Central memory CD8-positive, alpha-beta T cell (primary cell): ENCODE measurements at places on chromosomes 6 and 20.

DNA sequence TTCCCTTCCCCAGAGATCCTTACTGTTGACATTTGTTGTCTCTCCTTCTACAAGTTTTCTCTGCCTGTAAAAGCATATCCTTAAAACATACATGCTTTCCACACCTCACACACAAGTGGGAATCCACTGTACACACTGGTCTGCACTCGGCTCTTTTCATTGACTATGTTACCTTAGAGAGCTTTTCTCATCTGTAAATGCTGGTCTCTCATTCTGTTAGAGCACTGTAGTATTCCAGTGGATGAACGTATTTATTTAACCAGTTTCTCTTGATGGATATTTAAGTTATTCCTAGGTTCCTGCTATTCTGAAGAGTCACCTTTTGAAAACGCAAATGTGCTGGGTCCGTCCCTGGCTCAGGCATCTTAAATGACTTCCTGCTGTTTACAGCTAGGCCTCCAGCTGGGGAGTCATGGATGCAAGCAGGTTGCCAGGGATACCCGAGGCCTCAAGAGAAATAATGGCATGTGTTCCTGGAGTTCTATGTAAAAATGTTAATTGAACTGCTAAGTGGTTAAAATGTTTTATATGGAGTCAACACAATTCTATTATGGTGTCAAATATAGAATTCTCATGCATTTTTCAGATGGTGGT is 61.1 kb upstream of the TGM3 start:
- no peak for DNase-seq

- DNase-seq: no peak
These were observed 160.7 kb downstream of the UST start for GRCh38 chr6:148907573-148907972.

- DNase-seq: no peak
These were observed 80.6 kb downstream of the IRAK1BP1 start for GRCh38 chr6:78947962-78948361.

GRCh38 chr20:32040142-32040953 is 11.7 kb upstream of the HCK start:
- DNase-seq: no peak

GRCh38 chr20:40494248-40494647 is 194.8 kb downstream of the MAFB start:
- DNase-seq: no peak

- no peak for DNase-seq
These were observed 2.8 kb downstream of the UNC5CL start for GRCh38 chr6:41036186-41036585.

DNA sequence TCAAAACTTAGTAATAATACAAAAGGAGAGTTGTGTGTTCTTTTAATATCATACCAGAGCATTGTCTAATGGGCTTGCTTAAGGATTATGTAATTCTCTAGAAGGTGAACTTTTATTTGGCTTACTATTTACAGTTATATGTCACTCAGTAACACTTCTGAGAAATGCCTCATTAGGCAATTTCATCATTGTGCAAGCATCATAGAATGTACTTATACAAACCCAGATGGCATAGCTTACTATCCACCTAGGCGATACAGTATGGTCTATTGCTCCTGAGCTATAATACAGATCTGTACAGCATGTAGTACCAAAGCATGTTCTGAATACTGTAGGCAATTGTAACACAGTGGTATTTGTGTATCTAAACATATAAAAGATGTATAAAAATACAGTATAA is 340.1 kb downstream of the PHF3 start:
- no peak for DNase-seq

DNA sequence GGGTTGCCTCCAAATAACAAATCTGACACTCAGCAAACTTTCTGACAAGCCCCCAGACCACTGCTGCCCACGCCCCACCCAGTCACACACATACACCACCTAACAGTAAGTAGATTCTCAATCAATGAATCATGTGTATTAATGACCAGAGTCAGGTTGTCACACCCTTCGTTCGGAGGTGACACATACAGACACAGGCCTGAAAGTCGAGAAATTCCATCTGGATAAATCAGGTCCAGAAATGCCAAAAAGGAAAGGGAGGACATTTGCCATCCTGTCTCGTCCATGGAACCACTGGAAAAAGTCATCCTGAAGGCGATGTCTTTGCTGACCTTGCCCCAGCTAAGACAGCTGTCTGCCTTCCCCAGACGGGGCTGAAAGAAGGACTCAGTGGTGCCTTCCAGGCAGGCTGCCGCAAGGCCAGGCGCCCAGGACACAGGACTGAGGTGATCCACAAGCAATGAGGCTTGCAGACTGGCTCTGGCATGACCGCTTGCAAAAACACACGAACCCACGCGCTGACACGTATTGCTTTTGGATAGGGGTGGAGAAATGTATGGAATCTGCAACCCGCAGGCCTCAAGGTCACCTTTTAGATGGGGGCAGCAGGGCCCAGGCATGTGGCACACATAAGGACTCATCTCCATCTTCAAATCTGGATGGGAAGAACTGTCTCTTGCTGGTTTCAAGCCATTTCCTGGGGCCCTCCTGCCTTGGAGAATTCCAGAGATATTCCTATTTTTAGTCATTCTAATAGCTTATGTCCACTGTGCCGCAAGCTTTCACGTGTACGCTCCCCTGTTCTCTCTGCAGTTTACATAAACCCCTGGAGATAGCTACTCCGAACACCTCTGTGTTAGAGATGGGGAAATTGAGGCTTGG is 9.0 kb downstream of the NFATC2 start:
- no peak for DNase-seq

GRCh38 chr6:84027340-84028181 is 6.0 kb upstream of the MRAP2 start:
- DNase-seq: no peak

- no peak for DNase-seq
These were observed 5.6 kb downstream of the CEBPB start for GRCh38 chr20:50196248-50196647.

- no peak for DNase-seq
These were observed 178.4 kb downstream of the COL9A1 start for GRCh38 chr6:70124443-70124842.

DNA sequence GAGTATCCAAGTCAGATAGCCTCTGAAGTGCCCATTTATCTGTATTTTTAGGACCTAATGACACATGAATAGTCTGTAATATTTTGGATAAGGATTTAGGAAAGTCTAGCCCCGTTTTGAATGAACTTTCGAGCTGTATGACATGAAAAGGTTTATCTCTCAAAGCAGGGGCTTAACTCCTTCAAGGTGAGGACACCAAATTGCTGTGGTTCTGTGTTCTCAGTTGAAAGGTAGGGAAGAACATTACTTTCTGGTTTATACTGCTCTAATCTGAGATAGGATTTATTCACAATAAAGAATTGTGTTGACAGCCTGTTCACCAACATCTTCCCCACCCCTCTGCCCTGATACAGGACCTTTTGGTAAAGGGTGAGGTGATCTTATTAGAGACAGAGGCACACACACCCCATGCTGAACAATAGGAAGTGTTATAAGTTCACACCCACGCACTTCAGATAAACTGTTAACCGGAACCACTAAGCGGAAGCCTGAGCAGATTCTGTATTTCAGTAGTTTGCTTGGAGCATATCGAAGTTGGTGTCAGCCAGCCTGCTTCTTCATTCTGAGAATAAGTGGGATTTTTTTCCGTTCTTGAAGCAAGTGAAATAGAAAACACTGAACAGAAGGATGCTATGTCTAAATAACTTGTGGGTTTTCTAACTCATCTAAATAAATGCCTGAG is 223.3 kb downstream of the TMEM242 start:
- DNase-seq: no peak

DNA sequence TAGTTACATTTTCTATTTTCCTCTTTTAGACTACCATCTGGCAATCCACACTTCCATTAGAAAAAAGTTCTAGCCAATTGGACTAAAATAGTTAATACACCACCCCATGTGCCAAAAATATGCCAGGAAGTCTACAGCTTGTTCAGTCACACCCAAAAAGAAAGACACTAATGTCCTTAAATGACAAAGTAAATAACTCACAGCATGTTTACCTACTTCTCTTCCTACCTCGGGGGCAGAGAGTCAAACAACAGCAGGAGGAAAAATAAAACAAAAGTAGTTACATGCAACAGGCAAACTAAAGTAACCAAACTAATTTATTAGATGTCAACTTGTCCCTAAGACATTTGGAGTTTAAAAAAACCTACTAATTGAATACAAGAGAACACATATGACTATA is 57.0 kb downstream of the UBE3D start:
- DNase-seq: no peak

GRCh38 chr6:100803264-100804045 is 77.7 kb downstream of the ASCC3 start:
- DNase-seq: no peak

DNA sequence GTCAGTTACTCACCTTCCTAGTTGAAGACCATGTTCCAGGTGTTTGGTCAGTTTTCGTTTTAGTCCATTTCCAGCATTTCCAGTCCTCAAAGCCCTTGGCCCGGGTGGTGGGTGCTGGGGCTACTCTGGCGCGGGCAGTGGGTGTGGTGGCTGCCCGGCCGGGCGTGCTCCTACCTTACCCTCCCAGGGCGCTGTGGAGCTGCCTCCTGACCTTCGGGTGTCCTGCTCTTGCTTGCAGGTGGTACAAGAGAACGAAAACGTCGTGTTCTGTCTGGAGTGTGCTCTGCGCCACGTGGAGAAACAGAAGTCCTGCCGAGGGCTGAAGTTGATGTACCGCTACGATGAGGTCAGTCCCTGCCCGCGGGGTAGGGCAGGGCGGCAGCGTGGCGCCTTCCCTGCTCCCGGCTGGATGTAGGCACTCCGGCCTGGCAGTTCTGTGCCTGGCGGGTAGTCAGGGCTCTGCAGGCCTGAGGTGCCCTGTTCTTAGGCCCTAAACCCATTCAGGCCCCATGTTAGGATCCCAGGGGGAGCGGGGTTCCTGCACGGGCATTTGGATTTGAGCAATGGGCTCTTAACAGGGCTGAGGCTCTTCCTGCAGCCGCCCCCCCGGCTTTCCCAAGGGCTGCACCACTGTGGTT is 145.8 kb downstream of the DTNBP1 start:
- no peak for DNase-seq

- no peak for DNase-seq
These were observed 299.0 kb upstream of the STXBP5 start for GRCh38 chr6:146905181-146905704.

- DNase-seq: no peak
These were observed 56.9 kb downstream of the RAMACL start for GRCh38 chr6:166529586-166529985.

DNA sequence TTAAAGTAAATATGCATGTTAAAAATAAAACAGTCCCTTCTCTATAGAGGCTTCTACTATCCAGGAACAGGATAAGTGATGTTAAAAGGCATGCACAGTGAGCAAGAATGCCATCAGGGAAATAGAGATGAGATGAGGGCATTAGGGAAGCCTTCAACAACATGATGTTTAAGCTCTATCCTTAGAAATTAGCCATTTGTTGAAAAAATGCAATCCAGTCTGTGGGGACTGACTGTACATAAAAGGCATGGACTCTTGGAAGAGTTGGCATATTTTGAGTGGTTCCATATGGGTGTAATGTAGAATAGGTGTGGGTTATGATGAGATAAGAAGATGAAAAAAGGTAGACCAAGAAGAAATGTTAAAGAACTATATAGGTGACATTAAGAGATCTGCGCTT is 5.8 kb downstream of the KIAA0319 start:
- no peak for DNase-seq

DNA sequence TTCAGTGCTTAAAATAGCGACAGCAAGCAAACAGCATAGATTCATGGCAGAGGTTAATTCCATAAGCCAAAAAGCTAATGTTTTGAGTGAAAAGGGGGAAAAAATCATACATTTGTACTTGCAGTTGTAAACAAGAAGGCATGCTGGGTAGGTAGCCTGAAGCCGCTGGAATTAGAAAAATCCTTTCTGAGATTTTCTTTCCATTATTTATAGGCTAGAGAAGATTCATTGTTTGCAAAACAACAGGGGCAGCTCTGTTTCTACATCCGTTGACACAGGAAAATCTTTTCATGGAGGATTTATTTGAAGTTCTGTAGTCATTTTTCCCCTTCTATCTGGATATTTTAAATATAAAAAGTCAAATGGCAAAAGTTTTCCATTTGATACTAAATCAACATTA is 843.9 kb downstream of the QKI start:
- no peak for DNase-seq
